ENCODE measurements at places on chromosomes 2 and 18. TPM values are rescaled to one million over a fixed set of nuclear protein-coding genes. Genes with fewer than 3 reads are reported as not detected.

DNA sequence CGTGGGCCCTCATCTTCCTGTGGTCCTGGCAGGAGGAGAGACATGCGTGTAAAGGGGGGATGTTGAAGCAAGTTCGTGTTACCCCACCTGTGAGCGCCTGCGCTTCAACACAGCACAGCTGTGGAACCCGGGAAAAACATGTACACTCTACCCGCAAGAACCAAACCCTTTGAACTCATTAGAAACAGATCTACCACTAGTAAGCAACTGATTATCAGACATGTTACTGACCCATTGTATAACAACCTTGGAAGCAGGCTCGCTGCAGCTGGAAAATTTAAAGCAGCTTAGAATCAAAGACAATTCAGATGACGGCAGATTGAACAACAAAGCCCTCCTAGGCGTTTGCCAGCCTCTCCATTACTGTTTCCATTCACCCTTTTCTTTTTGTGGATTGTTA, 771.7 kb upstream of the SALL3 start:
- DNase-seq = no peak

The KATNAL2 gene
- total RNA-seq = 2.0 TPM

DNA sequence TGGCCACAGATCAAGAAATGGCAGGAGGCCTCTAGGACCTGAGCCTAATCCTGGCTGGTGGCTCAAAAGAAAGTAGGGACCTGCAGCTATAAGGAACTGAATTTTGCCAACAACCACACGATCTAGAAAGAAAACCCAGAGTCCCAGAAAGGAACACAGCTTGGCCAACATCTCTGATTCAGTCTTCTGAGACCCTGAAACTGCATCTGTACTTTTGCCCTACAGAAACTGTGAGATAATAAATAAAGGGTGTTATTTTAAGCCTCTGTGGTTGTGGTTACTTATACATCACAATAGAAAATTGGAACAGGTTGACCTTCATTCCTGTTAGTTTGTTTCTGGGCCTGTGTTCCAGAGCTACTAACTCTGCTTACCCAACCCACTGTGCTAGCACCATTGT, 356.8 kb upstream of the ST6GAL2 start:
- DNase-seq = no peak

- DNase-seq = no peak
Observed at GRCh38 chr2:33634261-33634910, 35.3 kb upstream of the FAM98A start.

DNA sequence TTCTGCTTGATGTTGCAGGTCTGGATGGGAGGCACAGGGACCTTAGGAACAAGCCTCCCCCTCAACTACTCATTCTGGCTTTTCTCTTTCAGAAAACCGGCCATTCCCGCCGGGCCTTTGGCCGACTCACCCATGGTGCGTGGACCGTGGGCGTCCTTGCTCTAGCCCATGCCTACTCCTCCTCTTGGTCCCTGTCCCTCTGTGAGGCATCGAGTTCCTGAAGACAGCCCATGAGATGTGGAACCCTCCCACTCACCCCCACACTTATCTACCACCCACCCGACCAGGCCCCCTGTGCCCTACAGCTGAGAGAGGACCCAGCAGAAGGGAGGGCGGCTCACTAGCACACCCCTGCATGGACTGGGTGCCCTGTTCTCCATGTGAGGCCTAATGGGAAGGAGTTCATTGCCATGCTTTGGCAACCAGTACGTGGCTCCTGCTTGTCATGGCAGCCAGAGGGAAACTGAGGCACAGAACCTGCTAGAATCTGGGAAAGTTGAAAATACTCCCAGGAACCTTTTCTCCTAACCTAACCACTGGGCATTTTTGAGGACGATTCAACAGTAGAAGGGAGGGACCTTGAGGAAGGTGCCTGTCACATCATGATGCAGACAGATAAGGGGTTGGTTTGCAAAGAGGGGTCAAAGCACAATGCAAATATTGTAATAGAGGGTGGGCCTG, 8.5 kb downstream of the SPEG start:
- DNase-seq = no peak

The CROCC2 gene
- total RNA-seq = not detected

- DNase-seq = no peak
Observed at GRCh38 chr2:64727843-64728463, 74.2 kb upstream of the SERTAD2 start.

The APOB gene
- total RNA-seq = not detected

DNA sequence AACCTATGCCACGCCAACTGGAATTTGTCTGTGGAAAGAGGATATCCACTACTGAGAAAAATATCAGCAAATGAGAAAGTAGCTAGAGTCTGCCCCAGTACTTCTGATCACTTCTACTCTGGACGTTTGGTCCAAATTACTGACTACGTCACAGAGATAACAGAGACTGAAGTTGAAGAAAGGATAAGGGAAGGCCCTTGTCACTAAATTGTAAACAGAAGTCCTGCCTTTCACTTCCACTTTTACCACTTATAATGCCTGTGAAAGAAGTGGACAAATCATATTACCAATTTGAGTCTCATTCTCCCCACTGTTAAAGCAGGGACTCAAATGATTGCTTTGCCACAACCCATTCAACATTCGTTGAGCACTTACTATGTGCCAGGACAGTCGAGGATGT, 173.9 kb upstream of the ERBB4 start:
- no peak for DNase-seq

The RGPD4 gene
- total RNA-seq = 0.16 TPM

- DNase-seq = no peak
Observed at GRCh38 chr2:31413862-31414550, 536 bp downstream of the XDH start.

The SPC25 gene
- total RNA-seq = 28.5 TPM

DNA sequence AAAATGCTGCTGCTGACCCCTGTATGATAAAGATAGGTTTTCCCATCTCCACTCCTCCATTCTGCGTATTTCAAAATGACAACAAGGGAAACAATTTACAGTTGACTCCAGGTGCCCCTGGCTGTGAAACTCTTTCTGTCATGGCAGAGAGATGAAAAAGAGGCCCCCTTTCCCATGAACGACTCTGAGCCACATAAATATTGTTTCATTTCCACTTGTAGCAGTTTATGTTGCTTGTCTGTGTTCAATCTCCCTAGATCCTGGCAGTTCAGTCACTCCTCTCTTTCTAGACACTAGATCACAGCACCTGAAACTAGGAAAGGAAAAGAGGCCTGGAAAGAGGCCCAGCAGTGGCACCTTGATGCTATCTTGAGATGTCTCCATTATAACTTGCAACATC, 121.0 kb upstream of the ZNF521 start:
- DNase-seq = no peak

The AMER3 gene
- not detected for total RNA-seq

DNA sequence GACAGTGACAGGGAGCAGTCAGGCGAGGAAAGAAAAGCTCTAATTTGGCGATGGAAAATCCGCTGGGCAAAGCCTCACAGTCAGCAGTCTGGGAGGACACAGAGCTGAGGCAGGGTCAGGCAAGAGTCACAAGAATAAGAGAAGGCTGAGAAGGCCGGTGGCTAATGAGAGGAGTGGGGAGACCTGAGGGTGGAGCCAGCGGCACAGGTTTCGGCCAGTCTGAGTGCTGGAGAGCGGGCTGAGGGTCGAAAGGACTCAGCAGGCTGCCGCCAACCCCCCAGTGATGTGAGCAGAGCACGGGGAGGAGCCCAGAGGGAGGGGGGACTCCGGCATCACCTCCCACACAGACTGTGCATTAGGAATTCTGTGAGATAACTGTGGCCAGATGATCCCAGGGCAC, 500.6 kb upstream of the MYT1L start:
- DNase-seq = no peak

DNA sequence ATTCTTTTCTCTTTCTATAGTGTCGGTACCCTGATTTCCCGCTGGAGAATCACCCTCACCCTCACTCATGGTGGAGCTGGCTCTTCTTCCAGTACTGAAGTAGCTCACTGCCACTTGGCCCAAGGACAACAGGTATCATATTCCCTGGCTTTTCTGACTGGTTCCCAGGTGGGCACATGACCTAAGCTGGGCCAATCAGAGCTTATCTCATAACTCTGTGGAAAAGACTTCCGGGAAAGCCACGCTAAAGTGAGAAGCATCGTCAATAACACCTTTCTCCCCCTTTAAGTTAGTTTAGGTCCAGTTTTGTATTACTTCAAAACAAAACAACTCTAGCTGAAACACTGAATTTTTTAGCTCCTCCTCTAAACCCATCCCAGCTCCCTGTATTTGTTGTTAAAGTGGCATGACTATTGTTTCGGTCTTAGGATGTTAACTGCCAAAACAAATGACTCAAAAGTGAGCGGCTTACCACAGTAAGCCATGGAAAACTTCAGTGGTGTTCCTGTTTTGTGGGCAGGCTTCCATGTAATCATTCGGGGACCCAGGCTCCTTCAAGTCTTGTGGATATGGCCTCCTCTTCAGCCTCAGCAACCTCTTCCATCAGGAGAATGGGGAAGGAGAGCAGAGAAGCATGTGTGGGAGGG, 137.4 kb upstream of the DLX2 start:
- no peak for DNase-seq

The LMAN1 gene
- 144 TPM for total RNA-seq

The GKN2 gene
- not detected for total RNA-seq

The CD207 gene
- not detected for total RNA-seq

DNA sequence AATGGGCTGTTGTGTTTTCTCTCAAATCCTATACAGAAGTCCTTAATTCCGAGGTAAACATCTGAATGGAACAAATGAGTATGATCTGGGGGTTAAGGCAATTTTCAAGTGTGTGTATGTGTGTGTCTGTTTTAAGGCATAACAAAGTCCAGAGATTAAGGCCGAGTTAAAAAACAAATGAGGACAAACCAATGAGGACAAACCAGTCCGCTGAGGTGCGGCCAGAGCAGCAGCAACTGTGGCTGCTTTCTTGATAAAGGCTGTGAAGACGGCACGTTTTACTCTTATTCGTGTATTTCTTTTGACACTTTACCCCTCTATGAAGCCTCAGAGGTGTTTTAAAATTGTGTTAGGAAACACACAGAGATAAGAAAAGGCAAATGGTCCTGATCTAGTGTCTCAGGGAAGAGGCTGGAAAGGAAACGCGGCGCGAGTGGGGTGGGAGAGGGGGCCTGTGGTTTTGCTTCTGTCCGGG, 495 bp upstream of the GULP1 start:
- DNase-seq = no peak

GRCh38 chr2:213242653-213243052, 41.6 kb upstream of the SPAG16 start:
- DNase-seq = no peak

- DNase-seq = no peak
Observed at GRCh38 chr2:129734343-129735034, 245.0 kb upstream of the RAB6C start.

DNA sequence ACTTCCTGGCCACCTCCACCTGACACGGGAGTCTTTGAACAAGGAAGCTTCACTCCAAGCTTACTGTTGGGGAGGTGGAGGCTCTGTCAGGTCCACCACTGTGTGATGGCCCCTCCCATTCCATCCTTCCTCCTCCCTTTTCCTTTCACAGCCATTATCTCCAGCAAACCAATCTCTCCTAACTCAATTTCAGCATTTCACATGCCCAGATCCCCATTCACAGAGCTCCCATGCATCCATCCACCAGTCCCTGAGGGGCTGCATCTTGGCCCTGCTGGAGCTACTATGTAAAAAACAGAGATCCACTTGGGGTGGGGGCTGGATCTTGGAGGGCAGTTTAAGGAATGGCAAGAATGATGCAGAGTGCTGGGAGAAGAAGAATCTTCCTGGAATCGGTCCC, 129.0 kb upstream of the COPS8 start:
- DNase-seq = no peak

The TBR1 gene
- 0.04 TPM for total RNA-seq

GRCh38 chr2:216346781-216347180, 25.5 kb downstream of the MARCHF4 start:
- DNase-seq = no peak

The REG3G gene
- not detected for total RNA-seq

- DNase-seq = no peak
Observed at GRCh38 chr18:31880186-31880898, 62.6 kb downstream of the TRAPPC8 start.

- no peak for DNase-seq
Observed at GRCh38 chr2:71711133-71711855, 257.9 kb downstream of the DYSF start.

The DCDC2C gene
- total RNA-seq = not detected

GRCh38 chr18:32201948-32202672, 12.3 kb downstream of the MEP1B start:
- no peak for DNase-seq

GRCh38 chr2:24307961-24308360, 52.4 kb downstream of the ITSN2 start:
- no peak for DNase-seq

DNA sequence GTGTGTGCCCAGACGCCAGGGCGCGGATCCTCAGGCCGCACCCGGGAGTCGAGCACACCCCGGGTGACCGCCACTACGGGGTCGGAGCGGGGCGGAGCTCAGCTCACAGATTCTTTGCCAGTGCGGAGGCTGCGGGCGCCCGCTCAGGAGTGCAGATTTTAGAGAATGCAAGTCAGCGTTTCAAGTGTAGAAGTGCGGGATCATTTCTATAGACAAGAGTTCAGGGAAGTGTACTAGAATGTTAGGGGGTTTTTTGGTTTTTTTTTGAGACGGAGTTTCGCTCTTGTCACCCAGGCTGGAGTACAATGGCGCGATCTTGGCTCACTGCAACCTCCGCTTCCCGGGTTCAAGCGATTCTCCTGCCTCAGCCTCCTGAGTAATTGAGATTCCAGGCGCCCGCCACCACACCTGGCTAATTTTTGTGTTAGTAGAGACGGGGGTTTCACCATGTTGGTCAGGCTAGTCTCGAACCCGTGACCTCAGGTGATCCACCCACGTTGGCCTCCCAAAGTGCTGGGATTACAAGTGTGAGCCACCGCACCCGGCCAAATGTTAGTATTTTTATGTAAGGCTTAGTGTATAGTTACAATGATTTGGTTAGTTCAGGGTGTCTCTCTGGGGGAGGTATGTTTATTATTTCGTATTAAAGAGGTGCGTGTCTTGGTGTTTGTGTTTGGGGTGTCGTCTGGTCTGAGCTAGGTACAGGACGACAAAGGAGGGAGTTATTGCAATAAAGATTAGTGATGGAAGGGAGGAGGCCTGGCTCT, 619 bp upstream of the FAM168B start:
- no peak for DNase-seq

The TRIM43 gene
- not detected for total RNA-seq

- no peak for DNase-seq
Observed at GRCh38 chr2:22557406-22557805, 827.6 kb upstream of the KLHL29 start.

DNA sequence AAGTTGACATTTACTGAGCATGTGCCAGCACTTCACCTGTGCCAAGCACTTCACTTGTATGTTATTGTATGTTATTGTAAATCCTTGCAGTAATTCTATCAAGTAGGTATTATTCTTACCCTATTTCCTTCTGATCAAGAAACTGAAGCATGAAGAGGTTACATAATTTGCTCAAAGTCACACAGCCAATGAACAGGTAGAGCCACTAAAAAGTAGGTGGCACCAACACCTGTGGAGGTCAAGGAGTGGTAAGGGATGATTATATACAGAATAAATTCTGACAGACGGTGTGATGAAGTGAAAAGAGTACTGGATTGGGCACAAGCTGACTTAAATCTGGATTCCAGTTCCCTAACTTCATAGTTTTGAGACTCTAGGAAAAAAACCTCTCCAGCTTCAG, 71.0 kb downstream of the SPIRE1 start:
- no peak for DNase-seq

The CNGA3 gene
- not detected for total RNA-seq

The GALNT3 gene
- 5.0 TPM for total RNA-seq

All from activated naive CD4-positive, alpha-beta T cell treated with anti-CD3 and anti-CD28 coated beads, Interleukin-2, amount 50 U/mL, for 72 hours (primary cell).